ENCODE measurements at places on chromosomes 16 and 17.

DNA sequence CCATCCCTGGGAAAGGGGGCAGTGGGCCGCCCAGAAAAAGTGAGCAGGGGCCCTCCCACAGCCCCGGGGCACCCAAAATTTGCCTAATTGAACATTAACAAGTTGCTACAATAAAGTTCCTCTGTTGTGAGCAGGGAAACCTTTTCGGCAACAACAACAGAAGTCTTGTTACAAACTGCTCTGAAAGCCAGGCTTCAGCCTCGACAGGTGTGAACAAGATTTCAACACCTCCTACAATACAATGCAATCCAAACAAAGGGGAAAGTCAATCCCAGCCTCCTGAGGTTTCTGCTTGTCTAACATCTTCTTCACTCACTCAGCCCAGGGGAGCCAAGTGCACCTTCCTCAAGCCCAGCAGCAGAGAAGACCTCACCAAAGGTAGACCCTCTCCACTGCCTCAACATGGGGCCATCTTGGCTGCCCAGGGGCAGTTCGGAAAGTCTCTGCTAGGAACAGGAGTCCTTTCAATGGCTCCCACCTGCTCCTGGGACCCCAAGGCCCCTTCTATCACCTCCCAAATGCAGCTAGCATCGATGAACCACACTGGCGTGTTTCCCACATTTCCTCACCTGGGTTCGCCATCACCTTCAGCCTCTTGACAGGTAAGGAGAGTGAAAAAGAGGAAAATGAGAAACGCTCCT lies 19.1 kb downstream of the ZFHX3 start:
- no peak overlapping the region for H3K27ac ChIP-seq
- no peak for DNase-seq
- H3K4me3 ChIP-seq, result no peak overlapping the region
- H3K36me3 ChIP-seq, result no peaks in the 10 kb centered on the region

GRCh38 chr16:16038950-16039349 lies 89.5 kb downstream of the ABCC1 start:
- H3K4me1 ChIP-seq, result no peaks in the 10 kb centered on the region
- H3K4me3 ChIP-seq, result no peak overlapping the region
- DNase-seq, result no peak
- H3K27me3 ChIP-seq, result no peaks in the 10 kb centered on the region
- no peak overlapping the region for H3K27ac ChIP-seq
- peaks cover 7% of the 10 kb centered on the region for H3K36me3 ChIP-seq

- H3K36me3 ChIP-seq, result peaks cover 4% of the 10 kb centered on the region
- no peak overlapping the region for H3K27ac ChIP-seq
- peaks cover 6% of the 10 kb centered on the region for H3K4me1 ChIP-seq
- no peak for DNase-seq
- no peak overlapping the region for H3K4me3 ChIP-seq
Observed at GRCh38 chr16:2335286-2335895, 5.1 kb downstream of the ABCA3 start.

GRCh38 chr16:4392382-4393239 lies 21.0 kb downstream of the VASN start:
- peaks cover 58% of the 10 kb centered on the region for H3K4me1 ChIP-seq
- no peaks in the 10 kb centered on the region for H3K27me3 ChIP-seq
- H3K27ac ChIP-seq, result peak overlapping the region; percentile 62

DNA sequence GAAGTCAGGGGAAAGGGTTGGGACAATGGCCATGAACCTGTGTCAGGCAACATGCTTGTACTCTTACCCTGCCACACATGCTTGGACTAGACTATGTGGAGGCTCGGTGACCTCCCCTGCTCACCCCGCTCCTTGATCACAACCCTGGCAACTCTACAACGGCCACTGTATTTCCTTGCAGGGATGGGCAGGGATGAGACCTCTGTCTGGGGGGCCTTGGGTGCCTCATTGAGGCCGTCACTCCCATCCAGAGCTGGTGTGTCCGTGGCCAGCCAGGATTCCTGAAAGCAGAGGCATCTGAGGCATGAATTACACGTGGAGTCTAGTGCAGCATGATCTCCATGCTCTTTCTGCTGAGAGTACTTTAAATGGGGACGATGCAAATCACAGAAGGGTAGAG lies 948 bp downstream of the PLA2G15 start:
- peak overlapping the region; percentile 26 for H3K27ac ChIP-seq
- peaks cover 10% of the 10 kb centered on the region for H3K36me3 ChIP-seq
- no peaks in the 10 kb centered on the region for H3K27me3 ChIP-seq
- no peak for DNase-seq
- H3K4me1 ChIP-seq, result peaks cover 46% of the 10 kb centered on the region
- H3K4me3 ChIP-seq, result peak overlapping the region; percentile 82

DNA sequence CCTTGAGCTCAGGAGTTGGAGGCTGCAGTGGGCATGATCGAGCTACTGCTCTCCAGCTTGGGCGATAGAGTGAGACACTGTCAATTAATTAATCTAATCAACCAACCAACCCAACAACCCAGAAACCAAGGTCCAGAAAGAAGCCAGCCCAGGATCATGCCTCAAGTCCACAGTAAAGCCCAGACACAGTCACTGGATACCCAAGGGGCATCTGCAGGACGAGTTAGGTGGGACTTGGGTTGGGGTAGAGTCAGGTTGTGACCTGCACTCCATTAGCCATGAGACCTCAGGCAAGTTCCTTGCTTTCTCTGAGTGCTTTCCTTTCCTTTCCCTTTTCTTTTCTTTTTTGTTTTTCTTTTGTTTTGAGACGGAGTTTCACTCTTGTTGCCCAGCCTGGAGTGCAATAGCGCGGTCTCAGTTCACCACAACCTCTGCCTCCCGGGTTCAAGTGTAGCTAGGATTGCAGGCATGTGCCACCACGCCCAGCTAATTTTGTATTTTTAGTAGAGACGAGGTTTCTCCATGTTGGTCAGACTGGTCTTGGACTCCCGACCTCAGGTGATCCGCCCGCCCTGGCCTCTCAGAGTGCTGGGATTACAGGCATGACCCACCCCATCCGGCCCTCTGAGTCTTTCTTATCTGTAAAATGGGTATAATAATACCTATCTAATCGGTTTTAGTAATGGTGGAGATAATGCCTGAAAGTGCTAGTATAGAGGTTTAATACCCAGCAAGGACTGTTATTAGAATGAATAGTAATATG lies 3.5 kb upstream of the HSD17B1 start:
- peaks cover 29% of the 10 kb centered on the region for H3K4me1 ChIP-seq
- peaks cover 13% of the 10 kb centered on the region for H3K36me3 ChIP-seq

GRCh38 chr17:59483860-59484259 lies 81.5 kb upstream of the DHX40 start:
- H3K27me3 ChIP-seq, result no peaks in the 10 kb centered on the region
- no peak for DNase-seq
- H3K4me3 ChIP-seq, result no peak overlapping the region
- no peaks in the 10 kb centered on the region for H3K4me1 ChIP-seq
- no peak overlapping the region for H3K27ac ChIP-seq

- H3K27me3 ChIP-seq, result no peaks in the 10 kb centered on the region
- H3K36me3 ChIP-seq, result peaks cover 21% of the 10 kb centered on the region
- H3K27ac ChIP-seq, result peak overlapping the region; percentile 77
- H3K4me3 ChIP-seq, result no peak overlapping the region
- H3K4me1 ChIP-seq, result peaks cover 22% of the 10 kb centered on the region
- DNase-seq, result no peak
Observed at GRCh38 chr17:76004750-76005262, 4.2 kb downstream of the CDK3 start.

DNA sequence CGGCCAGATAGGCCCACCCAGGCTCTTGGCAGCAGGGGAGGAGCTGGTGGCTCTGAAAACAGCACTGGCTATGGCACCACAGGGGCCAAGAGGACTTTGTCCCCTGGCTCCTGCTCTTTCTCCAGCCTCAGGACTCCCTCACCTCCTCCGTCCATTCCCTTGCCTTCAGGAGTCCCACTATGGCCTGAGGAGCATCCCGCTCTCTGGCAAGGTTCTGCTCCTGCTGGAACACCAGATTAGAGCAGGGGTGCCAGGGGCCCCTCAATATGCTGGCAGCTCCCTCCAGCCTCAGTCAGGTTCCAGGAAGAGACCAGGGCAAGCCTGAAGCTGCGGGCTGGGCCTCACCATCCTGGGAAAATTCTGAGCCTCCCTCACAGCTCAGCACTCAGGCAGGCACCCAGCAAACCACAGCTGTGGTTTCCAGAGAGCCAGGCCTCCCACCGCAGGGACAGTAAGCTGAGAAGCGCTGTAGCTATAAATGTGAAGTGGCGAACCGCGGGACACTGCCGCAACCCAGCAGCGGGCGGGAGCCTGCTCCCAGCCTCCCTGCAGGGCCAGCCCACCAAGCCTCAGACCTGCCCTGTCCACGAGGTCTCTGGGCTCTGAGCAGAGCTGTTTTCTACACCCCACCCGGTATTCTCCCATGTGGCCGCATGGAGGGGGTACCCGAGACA lies 25.7 kb downstream of the C17orf100 start:
- H3K27me3 ChIP-seq, result peaks cover 12% of the 10 kb centered on the region
- H3K36me3 ChIP-seq, result no peaks in the 10 kb centered on the region
- peaks cover 7% of the 10 kb centered on the region for H3K4me1 ChIP-seq
- H3K27ac ChIP-seq, result no peak overlapping the region
- H3K4me3 ChIP-seq, result no peak overlapping the region

DNA sequence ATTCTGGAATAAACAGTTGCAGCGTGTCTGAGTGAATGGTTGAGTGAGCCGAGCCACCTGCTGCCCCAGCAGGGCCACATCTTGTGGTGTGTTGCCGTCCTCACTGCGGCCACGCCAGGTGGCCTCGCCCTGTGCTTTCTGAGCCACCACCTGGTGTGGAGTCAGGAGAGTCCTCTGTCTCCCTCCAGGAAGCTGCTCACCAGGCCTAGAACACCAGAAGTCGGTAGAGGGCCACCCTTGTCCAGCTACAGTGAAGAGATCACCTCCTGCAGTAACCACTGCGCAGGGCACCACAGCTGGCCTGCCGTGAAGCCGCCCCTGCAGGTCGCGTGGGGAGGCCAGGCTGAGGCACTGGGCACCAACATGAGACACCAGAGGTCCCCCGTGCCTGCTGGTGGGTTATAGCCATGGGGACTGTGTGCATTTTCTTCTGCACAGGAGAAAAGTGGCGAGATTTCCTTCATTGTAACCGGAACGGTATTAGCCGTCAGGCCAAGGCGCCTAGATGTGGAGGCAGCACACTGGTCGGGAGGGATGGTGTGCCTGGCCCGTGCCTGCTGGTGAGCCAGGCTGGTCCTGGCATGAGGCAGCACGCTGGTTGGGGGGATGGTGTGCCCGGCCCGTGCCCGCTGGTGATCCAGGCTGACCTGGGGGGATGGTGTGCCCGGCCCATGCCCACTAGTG lies 28.9 kb upstream of the FOXK2 start:
- H3K36me3 ChIP-seq, result peaks cover 33% of the 10 kb centered on the region
- peaks cover 15% of the 10 kb centered on the region for H3K4me1 ChIP-seq
- H3K27ac ChIP-seq, result no peak overlapping the region
- no peak for DNase-seq
- H3K27me3 ChIP-seq, result no peaks in the 10 kb centered on the region

- peaks cover 6% of the 10 kb centered on the region for H3K4me1 ChIP-seq
- H3K4me3 ChIP-seq, result no peak overlapping the region
- H3K27ac ChIP-seq, result no peak overlapping the region
- no peaks in the 10 kb centered on the region for H3K27me3 ChIP-seq
Observed at GRCh38 chr17:82976982-82977488, 102.4 kb upstream of the METRNL start.

DNA sequence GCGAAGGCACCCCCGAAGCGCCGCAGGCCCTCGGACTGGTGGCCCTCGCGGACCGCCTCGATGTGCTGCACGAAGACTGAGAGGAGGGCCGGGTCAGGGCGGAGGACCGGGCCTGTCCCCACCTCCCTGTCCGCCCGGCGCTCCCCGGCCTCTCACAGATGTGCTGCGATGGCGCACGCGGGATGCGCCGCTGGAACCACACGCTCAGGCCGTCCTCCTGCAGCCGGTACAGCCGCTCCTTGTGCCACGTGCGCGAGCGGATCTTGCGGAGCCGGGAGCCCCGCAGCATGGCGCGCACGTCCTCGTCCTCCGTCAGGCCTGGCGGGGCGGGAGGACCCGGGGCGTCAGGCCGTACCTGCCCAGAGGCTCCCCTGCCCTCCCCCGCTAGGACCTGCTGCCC lies 11.3 kb downstream of the PLCD3 start:
- peaks cover 11% of the 10 kb centered on the region for H3K36me3 ChIP-seq
- no peak for DNase-seq
- H3K4me3 ChIP-seq, result no peak overlapping the region
- peaks cover 6% of the 10 kb centered on the region for H3K27me3 ChIP-seq
- H3K4me1 ChIP-seq, result peaks cover 19% of the 10 kb centered on the region
- H3K27ac ChIP-seq, result no peak overlapping the region

DNA sequence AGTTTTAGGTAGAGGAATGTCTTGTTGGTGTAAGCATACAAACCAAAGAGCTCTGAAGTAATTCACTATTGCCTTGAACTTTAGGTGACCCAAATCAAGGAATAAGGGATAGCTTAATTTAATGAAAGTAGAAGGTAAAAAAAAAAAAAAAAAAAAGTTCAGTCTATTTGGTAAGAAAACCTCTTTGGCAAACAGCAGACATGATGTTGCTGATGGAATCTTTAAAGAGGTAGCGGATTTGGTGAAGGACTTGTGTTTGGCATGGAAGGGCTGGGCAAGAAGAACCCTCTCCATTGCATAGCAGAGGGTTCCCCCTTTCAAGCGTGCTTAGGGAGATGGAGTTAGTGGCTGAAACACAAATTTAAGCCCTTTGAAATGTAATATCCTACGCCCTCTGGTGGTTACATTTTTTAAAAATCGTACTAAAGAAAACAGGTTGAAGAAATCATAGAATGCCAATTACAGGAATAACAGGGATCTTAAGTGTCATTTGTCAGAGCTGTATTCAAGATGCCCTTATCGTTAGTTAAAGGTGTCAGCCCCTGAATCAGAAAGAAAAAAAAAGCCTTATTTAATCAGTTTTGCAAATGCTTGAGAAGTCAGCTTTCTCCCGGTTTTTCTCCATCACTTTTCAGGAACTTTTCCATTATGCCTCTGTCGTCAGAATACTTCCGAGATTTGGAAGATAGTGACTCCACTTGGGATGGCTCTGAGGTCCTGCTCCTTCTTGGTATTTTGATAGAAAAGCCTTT lies 383.1 kb downstream of the KCNJ2 start:
- no peaks in the 10 kb centered on the region for H3K27me3 ChIP-seq
- DNase-seq, result peak; percentile 76
- no peaks in the 10 kb centered on the region for H3K36me3 ChIP-seq
- no peaks in the 10 kb centered on the region for H3K4me1 ChIP-seq
- H3K4me3 ChIP-seq, result no peak overlapping the region
- H3K27ac ChIP-seq, result no peak overlapping the region

DNA sequence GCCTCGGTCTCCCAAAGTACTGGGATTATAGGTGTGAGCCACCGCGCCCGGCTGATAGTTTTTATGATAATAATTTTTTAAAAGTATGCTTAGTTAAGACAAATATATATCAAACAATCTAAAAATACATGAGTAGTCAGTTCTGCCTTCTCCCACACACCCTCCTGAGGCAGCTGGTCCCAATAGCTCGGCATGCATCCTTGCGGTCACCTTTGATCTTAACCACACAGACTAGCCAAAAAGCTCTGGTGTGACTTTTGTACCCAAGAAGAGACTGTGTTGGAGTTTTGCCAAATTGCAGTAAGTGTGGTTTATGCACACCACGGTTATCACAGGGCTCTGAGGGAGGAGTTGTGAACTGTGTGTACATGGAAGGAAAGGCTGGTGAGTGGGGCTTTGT lies 25.6 kb downstream of the ATP6V0A1 start:
- DNase-seq, result peak; percentile 15
- H3K4me1 ChIP-seq, result no peaks in the 10 kb centered on the region
- H3K4me3 ChIP-seq, result no peak overlapping the region
- H3K36me3 ChIP-seq, result peaks cover 60% of the 10 kb centered on the region

- H3K36me3 ChIP-seq, result peaks cover 4% of the 10 kb centered on the region
- no peak for DNase-seq
- H3K4me3 ChIP-seq, result peak overlapping the region; percentile 85
- H3K27me3 ChIP-seq, result peaks cover 29% of the 10 kb centered on the region
Observed at GRCh38 chr16:65120461-65120830, 1.4 kb downstream of the CDH11 start.
